ENCODE measurements at places on chromosomes 3 and 15. TPM values are rescaled to one million over a fixed set of nuclear protein-coding genes. Genes with fewer than 3 reads are reported as not detected.

DNA sequence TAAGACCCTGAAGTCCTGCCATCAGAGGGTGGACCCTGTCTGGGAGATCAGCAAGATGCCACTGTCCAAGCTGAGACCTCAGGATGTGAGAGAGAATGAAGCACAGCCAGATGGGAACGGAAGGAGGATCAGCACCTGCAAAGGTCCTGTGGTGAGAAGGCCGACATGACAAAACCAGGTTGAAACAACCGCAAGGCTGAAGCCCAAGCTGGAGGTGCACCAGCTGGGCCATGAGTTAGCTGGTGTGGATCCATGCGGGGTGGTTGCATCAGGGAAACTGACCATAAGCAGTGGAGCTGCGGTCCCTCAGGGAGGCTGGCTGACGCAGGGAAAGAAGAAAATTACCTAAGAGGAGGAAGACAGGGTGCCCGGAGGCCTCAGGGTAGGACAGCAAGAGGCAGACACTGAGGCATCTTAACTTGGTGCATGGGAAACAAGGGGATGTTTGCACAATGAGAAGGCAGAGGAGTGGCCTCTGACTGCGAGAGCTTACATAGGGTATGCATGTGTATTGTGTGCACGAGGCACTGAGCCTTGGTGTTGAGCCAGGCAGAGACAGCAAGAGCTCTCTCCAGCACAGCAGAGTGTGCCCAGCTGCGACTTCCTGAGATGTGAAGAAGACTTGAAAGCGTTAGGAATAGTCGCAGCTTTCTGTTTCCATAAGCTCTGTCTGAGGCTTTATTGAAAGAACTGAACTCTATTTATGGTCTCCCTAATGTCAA is 497.7 kb downstream of the OCA2 start:
- no peak for DNase-seq

The PRR23B gene
- total RNA-seq, result not detected

GRCh38 chr3:130894986-130895280 is 1.0 kb downstream of the ATP2C1 start:
- no peak for DNase-seq

DNA sequence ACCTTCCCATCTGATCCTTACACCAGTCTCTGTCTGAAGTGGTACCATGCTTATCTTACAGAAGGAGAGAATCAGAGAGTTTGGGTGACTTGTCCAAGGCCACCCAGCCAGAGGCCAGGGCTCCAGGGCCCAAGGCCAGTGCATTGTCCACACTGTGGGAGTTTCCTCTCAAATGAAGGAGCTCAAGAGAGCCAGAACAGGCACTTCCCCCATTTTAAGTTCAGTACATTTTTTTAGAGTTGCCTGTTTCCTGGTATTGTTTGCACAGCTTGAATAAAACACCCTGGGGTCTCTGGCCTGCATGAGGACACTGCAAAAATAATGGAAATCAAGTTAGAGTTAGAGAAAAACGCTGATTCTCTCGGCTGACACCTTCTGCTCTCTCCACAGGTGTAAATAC is 284.0 kb downstream of the SQOR start:
- no peak for DNase-seq

DNA sequence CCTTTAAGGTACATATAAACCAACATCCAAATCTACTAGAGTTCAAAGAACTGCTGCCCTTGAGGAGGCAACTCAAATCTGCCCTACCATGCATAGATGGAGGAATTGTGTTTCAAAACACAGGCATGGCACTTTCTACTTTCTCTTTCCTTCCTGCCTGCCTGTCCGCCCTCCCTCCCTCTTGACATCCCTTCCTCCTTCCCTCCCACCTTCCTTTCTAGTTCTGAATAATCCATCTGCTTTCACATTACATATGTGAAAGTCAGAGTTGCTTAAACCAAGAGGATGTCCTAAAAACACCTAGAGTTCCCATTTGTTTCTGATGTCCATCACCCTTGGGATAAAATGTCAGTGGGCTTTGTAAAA is 537.6 kb downstream of the FOXP1 start:
- DNase-seq, result no peak

- DNase-seq, result no peak
These were observed 62.7 kb upstream of the NR2C2 start for GRCh38 chr3:14884665-14885064.

- DNase-seq, result peak; percentile 81
These were observed 95.4 kb downstream of the SRGAP3 start for GRCh38 chr3:9153904-9154619.

The IQCF5 gene
- total RNA-seq, result not detected

DNA sequence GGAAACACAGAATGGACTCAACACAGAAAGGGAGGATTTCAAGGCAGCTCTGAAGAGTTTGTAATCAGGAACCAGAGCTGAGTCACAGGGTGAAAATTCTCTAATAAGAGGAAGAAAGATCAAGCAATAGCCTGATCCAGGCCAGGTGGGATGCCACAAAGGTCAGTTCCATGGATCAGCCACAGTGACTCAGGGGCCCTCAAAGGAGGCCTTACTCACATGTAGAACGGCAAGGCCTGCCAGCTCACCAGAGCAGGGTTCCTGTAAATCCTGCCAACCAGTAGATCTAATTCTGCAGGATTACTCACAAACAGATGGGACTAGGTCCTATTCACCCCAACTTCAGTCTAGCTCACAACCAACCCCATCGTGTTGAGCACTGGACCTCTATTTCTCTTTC is 78.3 kb upstream of the PPP2R3A start:
- no peak for DNase-seq

- DNase-seq, result no peak
These were observed 7.6 kb downstream of the SI start for GRCh38 chr3:165070682-165071081.

GRCh38 chr3:38137615-38138348 is 679 bp upstream of the MYD88 start:
- no peak for DNase-seq

DNA sequence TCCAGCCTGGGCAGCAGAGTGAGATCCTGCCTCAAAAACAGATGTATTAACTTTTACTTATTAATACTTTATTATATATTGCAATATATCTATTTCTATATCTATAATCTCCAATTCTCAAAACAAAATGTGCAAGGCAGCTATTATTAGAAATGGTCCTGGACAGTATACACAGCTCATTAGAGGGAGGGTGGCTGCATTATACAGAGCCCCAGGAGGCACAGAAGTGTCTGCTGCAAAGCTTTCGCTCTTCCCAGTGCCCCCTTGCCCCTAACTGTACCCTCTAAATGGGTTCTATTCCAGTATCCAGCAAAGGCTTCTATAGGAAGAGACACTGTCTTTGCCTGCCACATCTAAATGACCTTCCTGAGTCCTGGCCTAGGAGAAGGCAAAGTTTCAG is 24.5 kb downstream of the ARL14 start:
- DNase-seq, result no peak

The AGTR1 gene
- 18.6 TPM for total RNA-seq

GRCh38 chr3:121545049-121545573 is 677 bp downstream of the POLQ start:
- no peak for DNase-seq

GRCh38 chr3:33958661-33959060 is 160.2 kb downstream of the PDCD6IP start:
- no peak for DNase-seq

The SNTN gene
- not detected for total RNA-seq

- no peak for DNase-seq
These were observed 21.2 kb downstream of the CDCP1 start for GRCh38 chr3:45124956-45125355.

GRCh38 chr3:135792174-135792573 is 173.4 kb upstream of the PPP2R3A start:
- DNase-seq, result no peak

The PRSS50 gene
- total RNA-seq, result 0.13 TPM

DNA sequence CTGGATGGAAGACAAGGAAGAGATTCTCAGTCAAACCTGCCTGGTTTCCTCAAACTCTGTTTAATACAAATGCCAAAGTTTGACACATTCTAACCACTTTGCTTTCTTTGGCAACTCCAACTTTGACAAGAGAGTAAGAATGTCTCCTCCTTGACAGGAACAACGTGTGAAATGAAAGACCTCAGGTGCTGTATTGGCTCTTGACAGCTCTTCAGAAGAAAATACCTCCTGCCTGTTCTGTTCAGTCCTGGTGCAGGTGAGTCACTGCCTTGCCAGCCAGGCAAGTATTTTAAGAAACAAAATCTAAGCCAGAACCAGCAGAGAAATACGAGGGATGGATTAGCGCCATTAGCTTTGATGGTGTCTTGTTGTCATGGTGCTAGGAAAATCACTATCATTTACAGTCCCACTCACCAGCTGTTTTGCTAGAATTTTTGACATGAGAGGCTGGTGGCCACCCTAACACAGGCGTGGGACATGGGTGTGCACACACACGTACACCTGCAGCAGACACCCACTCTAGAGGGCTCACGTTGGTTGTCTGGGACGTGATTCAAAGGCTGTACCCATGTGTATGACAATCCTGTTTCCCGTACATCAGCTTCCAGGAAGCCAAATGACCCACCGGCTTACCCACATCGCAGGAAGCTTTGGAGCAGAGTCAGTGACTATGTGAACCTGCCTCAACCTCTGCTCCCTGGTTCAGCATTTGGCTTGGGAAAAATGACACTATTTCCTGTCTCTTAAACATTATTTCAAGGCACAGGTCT is 60.4 kb downstream of the CCNL1 start:
- DNase-seq, result no peak

The PPM1L gene
- total RNA-seq, result 34.9 TPM

DNA sequence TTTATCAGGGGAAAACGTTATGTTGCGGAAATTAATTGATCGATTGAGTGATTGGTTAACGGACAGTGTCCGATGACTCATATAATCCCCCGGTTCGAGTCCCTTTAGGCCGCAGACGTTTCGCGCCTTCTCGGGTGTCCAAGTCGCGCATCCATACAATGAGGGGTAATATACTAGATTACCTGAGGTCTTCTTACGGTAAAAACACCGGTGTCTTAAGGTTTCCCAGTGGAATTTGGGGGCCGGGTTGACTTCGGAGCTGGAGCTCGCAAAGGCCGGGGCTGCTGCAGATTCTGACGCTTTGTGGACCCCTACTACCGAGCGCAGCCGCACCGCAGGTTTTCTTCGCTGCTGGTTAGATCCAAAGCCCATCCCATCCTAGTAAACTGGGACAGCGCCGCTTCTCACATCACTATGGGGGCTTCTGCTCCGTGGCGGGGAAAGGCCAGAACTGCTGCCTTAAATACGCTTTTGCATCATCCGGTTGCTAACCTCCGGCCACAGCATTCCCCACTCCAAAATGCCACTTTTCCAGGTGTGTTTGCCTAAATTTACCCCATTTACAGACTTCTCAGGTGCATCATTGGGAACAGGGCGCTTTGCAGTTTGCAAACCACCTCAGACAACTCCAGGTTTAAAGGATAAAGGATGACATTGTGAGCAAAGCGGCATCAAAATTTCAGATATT is 858 bp upstream of the SACM1L start:
- DNase-seq, result no peak

- DNase-seq, result no peak
These were observed 127.2 kb downstream of the OPA1 start for GRCh38 chr3:193720169-193720568.

- DNase-seq, result peak; percentile 66
These were observed 93.9 kb upstream of the RASGRF1 start for GRCh38 chr15:79184465-79184892.

DNA sequence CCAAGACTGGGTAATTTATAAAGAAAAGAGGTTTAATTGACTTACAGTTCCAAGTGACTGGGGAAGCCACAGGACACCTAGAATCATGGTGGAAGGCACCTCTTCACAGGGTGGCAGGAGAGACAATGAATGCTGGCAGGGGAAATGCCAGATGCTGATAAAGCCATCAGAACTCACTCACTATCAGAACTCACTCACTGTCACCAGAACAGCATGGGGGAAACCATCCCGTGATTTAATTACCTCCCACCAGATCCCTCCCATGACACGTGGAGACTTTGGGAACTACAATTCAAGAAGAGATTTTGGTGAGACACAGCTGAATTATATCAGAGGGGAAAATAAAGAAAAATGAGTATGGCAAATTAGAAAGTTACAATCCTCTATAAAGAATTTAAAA is 310.9 kb downstream of the BCHE start:
- no peak for DNase-seq

The SCG3 gene
- 0.13 TPM for total RNA-seq

- no peak for DNase-seq
These were observed 89.4 kb downstream of the CD47 start for GRCh38 chr3:108001457-108001856.

DNA sequence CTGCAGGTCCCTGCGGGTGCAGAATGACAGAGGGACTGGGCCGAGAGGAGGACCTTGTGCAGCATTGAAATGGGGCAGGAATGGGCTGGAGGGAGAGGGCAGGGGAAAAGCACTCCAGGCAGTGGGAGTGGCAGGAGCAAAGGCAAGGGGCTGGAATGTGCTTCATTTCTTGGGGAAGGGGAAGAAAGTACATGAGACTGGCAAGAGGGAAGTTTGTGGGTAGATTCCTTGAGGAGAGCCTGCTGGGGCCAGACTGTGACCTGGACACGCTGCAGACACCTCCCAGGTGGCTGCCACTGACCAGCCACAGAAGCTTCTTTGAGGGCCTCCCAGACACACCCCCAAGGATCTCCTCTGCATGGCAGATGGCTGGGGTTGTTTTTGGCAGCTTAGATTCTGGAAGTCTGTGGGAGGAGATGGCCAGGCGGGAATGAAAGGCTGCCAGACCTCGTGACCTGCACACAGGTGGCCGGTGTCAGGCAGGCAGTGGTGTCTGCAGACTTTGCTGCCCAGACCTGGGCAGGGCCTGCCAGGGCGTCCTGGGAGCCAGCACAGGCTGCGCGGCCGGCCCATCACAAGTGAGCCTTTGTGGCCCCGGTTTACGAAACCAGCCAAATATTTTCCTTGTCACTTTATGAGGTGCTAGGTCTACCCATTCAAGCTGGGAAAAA is 53.1 kb downstream of the SPSB4 start:
- peak; percentile 67 for DNase-seq

DNA sequence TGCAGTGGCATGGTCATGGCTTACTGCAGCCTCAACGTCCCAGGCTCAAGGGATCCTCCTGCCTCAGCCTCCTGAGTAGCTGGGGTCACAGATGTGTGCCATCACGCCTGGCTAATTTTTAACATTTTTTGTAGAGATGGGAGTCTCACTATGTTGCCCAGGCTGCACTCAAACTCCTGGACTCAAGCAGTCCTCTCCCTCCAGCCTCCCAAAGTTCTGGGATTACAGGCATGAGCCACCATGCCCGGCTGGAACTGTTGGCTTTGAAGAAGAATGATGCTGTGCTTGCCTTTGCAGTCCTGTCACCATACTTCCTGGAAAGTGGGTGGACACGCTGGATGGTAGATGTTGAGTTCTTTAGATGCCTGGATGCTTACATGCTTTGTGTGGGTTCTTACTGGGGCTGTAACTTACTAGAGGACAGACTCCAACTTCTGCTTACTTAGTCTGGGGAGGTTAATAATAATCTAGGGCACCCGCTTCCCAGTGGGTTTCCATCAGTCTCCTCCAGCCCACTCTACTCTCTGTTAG is 36.7 kb downstream of the IGF1R start:
- no peak for DNase-seq

DNA sequence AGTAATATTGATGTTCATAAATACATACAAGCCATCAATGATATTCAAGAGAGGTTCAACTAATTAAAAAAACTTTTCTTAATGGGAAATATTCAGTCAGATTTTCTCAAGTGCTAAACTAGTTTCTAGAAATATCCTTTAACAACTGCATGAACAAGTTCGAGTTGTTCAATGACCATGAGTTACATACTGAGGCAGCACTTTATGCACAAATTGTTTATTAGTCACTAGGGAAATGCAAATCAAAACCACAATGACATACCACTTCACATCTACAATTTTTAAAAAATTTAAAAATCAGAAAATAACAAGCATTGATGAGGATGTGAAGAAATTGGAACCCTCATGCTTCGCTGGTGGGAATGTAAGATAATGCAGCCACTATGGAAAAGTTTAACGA is 62.4 kb downstream of the RAD18 start:
- no peak for DNase-seq

- no peak for DNase-seq
These were observed 13.0 kb downstream of the DNAJB8 start for GRCh38 chr3:128453501-128454309.

The STX19 gene
- total RNA-seq, result 5.8 TPM

Data from lower leg skin (tissue), 4 donors.